NT2/D1 (cell line): ENCODE measurements at places on chromosomes 12 and 14.

- DNase-seq: peak; percentile 35
These were observed at the start of gene KTN1 for GRCh38 chr14:55579724-55580469. KTN1 (plus strand) TSS chr14:55580207; CDS start chr14:55612049, 31,842 bp downstream.

- peak; percentile 70 for DNase-seq
These were observed 178.1 kb upstream of the ALG10B start for GRCh38 chr12:38138225-38139221.

- peak; percentile 77 for DNase-seq
These were observed 117.9 kb upstream of the TMPO start for GRCh38 chr12:98397323-98398105.

GRCh38 chr14:101227611-101228594 is 324.4 kb upstream of the RTL1 start:
- DNase-seq: no peak

DNA sequence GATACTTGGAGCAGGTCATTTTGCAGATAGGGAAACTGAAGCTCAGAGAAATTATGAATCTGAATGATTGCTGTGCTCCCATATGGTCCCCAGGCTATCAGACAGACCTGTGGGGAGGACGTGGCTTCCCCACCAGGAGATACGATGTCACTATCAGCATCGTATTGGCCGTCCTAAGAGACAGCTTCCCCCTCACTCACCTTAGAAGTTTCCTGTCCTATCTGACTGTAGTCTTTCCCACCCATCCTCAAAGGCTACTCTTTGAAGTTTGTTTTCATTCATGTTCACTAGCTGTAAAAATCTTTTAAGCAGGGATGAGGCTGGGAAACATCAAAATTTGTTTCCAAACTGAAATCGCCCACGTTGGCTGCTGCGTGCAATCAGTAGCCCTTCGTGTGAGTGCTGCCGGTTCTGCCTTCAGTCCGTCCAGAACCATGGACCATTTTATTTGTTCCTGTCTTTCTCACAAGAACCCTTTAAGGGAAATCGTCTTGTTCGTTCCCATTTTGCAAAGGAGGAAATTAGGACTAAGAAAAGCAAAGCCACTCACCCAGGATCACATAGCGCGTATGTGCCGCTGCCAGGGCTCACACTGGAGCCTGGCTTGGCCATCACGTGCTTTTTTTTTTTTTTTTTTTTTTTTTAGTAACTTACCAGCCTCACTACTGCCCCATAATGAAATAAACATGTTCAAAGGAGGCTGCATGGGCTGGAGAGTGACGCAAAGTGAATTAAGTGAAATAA is 1.0 kb upstream of the KDM2B start:
- DNase-seq: no peak

- DNase-seq: no peak
These were observed 19.0 kb downstream of the TMEM19 start for GRCh38 chr12:71704920-71705319.

DNA sequence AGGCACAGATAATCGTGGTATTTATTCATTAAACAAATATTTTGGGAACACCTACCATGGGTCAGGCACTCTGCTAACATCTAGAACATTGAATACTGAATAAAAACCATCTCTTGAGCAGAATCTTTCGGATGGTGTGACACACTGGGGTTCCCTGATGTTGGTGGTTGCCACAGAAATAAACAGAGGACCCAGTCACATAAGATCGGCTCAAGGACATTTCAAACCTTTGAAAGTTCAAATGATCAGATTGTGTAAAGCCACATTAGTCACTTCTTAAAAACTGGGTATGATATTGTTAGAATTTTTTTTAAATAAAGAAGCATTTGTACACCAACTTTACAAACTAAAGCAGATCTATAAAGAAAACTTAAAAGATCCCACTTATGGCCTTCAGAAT is 39.0 kb downstream of the NR1H4 start:
- DNase-seq: no peak

DNA sequence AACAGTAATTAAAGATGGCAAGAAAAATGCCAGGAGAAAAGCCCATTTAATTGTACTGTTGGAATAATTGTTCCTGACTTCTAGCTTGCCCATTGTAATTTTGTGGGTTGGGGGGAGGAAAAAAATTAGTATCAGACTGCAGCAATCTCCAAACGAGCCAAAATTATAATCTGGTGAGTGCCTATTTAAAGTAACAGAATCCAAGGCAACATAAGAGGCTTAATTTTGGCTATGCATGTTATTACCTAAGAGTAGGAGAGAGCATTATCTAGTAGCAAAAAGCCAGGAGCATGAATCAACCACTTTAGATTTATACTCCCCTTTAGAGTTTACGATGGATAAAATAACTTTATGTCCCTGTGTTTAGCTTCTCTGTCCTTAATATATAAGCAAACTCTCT is 14.6 kb upstream of the DENND5B start:
- no peak for DNase-seq

GRCh38 chr12:78563826-78564225 is 300.7 kb upstream of the SYT1 start:
- no peak for DNase-seq

DNA sequence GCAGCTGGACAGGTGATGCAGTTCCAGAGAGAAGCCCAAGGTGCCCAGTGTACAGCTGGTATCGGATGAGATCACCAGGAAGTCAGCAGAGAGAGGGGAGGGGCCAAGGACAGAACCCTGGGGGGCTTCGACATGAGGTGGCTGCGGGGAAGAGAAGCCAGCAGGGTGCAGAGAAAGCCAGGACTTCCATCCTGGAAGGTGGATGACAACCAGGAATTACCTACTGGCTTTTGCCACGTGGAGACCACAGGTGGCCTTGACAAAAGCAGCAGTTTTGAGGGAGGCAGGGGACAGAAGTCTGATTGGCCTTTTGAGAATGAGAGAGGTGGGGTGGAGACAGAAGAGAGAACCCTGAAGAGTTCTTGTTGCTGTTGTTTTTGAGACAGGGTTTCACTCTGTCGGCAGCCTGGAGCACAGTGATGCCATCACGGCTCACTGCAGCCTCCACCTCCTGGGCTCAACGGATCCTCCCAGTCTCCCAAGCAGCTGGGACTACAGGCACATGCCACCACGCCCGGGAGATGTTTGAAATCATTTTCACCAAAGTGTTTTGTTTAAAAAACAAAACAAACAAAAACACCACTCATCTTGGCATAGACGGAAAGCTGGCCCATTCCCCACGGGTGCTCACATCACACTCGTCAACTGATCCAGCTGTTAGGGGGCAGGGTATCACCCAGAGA is 35.2 kb downstream of the CDC42BPB start:
- DNase-seq: no peak

GRCh38 chr14:67967206-67967605 is 147.6 kb downstream of the RAD51B start:
- DNase-seq: no peak

DNA sequence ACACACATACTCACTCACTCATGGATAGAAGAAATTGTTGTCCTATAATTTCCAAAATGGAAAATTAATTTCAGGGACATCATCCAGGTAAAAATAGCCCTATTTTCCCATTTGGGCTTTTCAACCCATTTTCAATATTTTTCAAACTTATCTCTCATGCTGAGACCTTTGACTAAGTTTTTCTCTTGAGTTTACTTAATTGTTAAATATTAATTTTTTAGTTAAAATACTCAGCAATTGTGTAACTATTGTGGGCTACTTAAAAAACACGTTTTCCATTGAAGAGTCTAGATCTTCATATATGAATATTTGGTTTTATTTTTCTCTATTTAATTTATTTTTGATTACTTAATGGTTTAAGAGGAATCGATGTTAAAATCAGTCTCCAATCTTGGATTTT is 14.2 kb upstream of the TAS2R43 start:
- no peak for DNase-seq

DNA sequence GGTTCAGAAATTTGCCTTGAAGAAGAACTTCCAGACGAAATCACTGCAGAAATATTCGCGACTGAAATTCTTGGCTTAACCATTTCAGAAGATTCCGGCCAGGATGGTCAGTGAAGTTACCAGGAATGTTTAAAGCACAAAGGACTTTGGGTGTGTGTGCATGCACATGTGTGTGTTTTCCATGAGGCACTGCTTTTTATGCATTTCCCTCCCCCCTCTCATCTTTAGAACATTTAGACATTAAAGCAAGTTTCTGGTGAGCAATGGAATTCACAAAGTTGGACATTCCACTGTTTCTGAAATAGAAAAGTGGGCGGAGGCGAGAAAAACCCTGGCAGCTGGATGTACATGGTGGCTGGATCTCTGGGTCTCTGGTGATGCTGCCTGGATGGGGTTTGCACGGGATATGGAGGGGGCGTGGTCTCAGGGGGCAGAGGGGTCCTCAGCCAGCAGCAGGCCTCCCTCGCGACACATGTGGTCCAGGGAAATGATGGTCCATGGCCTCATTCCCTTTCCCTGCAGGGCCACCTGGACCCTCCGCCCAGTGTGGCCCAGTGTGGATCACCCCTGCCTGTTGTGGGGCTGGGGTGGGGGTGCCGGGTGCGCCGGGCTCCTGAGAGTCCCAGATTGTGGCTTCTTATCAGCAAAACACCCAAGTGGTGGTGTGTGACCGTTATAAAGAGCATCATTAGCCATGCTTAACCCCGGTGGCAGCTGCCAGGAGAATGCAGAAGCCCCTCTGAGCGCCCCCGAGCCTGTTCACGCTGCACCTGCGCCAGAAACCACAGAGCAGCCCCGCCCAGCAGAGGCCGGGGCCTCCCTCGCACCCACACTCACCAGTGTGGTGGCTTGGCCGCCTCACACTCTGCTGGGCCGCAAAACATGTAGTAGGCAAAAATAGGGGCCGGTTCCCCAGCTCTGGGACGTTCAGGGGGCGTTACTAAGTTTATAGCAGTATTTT is 17.8 kb upstream of the BCL7A start:
- no peak for DNase-seq

- no peak for DNase-seq
These were observed 517.4 kb downstream of the DIO2 start for GRCh38 chr14:79693935-79694334.

- DNase-seq: peak; percentile 30
These were observed 558 bp downstream of the TEX22 start for GRCh38 chr14:105398726-105399465.

DNA sequence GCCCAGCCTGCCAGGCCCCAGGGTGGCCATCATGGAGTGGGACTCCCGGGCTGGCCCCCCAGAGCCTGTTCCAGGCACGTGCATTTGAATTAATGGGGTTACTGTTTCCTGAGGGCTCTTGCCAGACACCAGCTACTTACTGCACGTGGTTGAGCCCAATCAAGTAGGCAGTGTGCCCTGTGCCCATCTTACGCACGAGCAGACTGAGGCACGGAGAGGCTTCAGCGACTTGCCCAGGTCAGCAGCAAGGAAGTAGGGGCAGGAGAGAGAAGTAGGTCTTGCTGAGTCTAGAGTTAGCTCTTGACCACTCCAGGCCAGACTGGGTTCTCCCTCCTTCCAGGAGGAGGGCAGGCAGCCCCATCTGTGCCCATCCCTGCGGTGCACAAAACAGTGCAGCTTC is 67.7 kb downstream of the DIO3 start:
- DNase-seq: no peak

DNA sequence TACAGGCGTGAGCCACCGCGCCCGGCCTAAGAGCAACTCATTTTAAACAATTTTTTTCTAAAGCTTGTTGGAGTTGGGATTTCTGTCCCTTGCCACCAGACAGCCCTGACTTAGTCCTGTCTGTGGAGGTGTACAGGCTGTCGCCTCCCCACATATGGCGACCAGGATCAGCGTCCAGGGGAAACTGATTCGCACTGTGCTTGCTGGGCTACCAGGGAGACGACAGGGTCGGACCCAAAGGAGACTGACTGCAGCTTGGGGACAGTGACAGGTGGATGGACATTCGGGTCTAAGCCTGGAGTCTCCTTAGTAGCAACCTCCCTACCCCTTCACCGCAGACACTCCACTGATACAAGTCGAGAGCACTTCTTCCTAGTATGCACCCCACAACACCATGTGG is 40.3 kb downstream of the TRAFD1 start:
- DNase-seq: no peak

- no peak for DNase-seq
These were observed 60.9 kb downstream of the MAP1LC3B2 start for GRCh38 chr12:116620124-116620491.

- no peak for DNase-seq
These were observed 97.1 kb upstream of the CDKN3 start for GRCh38 chr14:54299410-54300363.

DNA sequence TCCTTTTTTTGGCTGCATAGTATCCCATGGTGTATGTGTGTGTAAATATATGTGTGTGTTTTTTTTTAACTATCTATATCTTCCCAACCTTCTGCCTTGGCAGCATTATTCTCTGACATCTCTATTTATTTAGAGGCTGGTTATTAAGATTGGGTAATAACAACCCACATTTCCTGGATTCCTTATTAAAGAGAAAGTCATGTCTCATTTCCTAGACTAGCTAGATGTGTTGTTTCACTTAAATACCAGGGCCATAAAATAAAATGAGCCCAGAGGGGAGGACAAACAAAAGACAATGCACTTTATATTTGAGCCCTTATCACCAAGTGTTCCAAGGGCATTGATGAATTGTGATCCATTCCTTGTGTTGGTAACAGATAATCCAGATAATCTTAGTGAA is 169.1 kb downstream of the SLC5A8 start:
- DNase-seq: no peak

DNA sequence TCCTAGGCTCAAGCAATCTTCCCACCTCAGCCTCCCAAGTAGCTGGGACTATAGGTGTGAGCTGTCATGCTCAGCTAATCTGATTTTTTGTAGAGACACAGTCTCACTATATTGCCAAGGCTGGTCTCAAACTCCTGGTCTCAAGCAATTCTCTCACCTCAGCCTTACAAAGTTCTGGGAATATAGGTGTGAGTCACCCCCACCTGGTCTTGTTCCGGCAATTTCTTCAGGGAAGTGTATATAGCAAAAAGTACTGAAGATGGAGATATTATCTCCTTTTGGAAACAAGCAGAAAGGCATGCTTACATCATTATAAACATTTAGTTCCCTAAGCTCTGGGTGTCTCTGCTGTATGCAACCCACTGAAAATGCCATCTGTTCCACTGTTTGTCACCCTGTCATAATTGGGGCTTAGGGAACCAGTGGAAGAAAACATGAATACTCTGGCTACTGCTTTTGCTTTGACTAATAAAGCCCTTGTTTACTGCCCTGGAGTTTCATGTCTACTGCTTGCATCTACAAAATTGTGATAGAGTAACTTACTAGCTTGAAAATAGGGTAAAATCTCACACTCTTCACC is 940.2 kb downstream of the GALC start:
- no peak for DNase-seq

GRCh38 chr14:75312341-75312740 is 33.7 kb downstream of the FOS start:
- DNase-seq: no peak

GRCh38 chr12:27639265-27639664 is 57.0 kb upstream of the REP15 start:
- DNase-seq: no peak

DNA sequence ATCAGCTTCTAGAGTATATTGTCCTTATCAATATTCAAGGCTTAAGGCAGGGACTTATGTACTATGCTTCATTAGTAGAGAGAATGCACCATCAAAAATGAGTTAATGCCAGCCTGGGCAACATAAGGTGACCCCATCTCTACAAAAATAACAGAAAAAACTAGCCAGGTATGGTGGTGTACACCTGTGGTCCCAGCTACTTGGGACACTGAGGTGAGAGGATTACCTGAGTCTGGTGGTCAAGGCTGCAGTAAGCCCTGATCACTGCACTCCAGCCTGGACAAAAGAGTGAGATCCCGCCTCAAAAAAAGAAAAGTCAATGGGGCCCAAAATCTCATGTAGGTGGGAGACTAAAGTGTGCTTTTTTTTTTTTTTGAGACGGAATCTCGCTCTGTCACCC is 8.8 kb downstream of the PPP4R3A start:
- no peak for DNase-seq
